A375 (cell line): ENCODE measurements at places on chromosomes 1 and 21. TPM values are rescaled to one million over a fixed set of nuclear protein-coding genes. Genes with fewer than 3 reads are reported as not detected.

ARTN gene
- 0.34 and 1.4 TPM in 2 replicates for total RNA-seq

EPHB2 gene
- total RNA-seq = 8.0 and 8.2 TPM in 2 replicates

CYP4X1 gene
- total RNA-seq = 1.3 TPM in 2 replicates

TDRD5 gene
- 0.04 and 0.40 TPM in 2 replicates for total RNA-seq

LCE1A gene
- not detected in 2 replicates for total RNA-seq

MXRA8 gene
- total RNA-seq = 0.77 TPM in 1 of 2 replicates, not detected in the other

SSX2IP gene
- total RNA-seq = 14.9 and 18.2 TPM in 2 replicates

LRRN2 gene
- total RNA-seq = not detected in 2 replicates

CLIC6 gene
- not detected in 2 replicates for total RNA-seq

MAGOH gene
- total RNA-seq = 93.9 and 115 TPM in 2 replicates

KCNN3 gene
- total RNA-seq = 0.74 and 1.3 TPM in 2 replicates

RNU1-3 gene
- under 0.01 TPM in 2 replicates for total RNA-seq

MPL gene
- total RNA-seq = 1.7 TPM in 1 of 2 replicates, not detected in the other

DDAH1 gene
- 8.9 and 11.8 TPM in 2 replicates for total RNA-seq

CHAF1B gene
- 9.3 and 10.9 TPM in 2 replicates for total RNA-seq

WNT3A gene
- total RNA-seq = not detected in 2 replicates

TADA1 gene
- total RNA-seq = 13.7 and 14.1 TPM in 2 replicates

CHD5 gene
- 0.24 and 0.38 TPM in 2 replicates for total RNA-seq

KCNE2 gene
- total RNA-seq = not detected in 2 replicates

GNAT2 gene
- 0.34 TPM in 1 of 2 replicates, not detected in the other for total RNA-seq

ACTL8 gene
- total RNA-seq = 0.98 and 1.5 TPM in 2 replicates

OR2L8 gene
- total RNA-seq = not detected in 2 replicates

KCNJ15 gene
- total RNA-seq = 0.08 and 0.19 TPM in 2 replicates

PLA2G2E gene
- total RNA-seq = not detected in 2 replicates

S100A4 gene
- 142 and 157 TPM in 2 replicates for total RNA-seq
